Fibroblast of villous mesenchyme (primary cell): ENCODE measurements at places on chromosomes 2 and 18.

GRCh38 chr18:44051026-44051425 lies 629.7 kb upstream of the SETBP1 start:
- no peak for DNase-seq

- no peak for DNase-seq
Observed at GRCh38 chr2:70385204-70385603, 83.3 kb upstream of the FAM136A start.

- DNase-seq = no peak
Observed at GRCh38 chr2:9303528-9304225, 97.1 kb downstream of the ASAP2 start.

GRCh38 chr18:45656194-45656770 lies 41.0 kb downstream of the SLC14A2 start:
- DNase-seq = no peak

DNA sequence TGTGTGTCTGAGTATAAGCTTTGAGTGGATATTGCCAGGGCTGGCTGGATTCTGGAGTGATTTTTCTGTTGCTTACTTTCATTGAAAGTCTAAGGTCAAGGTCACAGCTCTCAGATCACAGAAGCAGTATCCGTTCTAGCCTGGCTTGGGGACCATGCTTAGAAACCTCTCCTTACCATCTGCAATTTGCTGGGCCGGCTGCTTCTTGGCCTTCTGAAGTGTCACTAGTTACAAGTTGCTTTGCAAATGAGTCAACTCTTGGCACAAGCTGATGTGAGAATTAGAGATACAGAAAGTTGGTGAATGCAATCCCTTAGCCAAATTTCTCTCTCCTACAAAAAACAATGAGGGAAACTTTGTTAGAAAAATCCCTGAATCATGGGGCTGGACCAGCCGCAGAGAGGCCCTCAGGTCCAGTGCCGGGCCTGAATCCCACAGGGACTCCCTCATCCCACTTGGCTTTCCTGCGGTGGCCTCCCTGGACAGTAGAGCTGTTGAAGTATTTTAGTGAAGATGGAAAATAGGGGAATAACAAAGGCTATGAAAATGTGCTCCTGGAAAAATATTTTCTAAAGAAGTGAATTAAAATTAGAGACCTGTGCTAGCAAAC lies 92.7 kb upstream of the CNGA3 start:
- DNase-seq = no peak

- DNase-seq = no peak
Observed at GRCh38 chr2:207055257-207055656, 110.5 kb downstream of the KLF7 start.

- DNase-seq = no peak
Observed at GRCh38 chr18:12023375-12023774, 42.1 kb downstream of the IMPA2 start.

DNA sequence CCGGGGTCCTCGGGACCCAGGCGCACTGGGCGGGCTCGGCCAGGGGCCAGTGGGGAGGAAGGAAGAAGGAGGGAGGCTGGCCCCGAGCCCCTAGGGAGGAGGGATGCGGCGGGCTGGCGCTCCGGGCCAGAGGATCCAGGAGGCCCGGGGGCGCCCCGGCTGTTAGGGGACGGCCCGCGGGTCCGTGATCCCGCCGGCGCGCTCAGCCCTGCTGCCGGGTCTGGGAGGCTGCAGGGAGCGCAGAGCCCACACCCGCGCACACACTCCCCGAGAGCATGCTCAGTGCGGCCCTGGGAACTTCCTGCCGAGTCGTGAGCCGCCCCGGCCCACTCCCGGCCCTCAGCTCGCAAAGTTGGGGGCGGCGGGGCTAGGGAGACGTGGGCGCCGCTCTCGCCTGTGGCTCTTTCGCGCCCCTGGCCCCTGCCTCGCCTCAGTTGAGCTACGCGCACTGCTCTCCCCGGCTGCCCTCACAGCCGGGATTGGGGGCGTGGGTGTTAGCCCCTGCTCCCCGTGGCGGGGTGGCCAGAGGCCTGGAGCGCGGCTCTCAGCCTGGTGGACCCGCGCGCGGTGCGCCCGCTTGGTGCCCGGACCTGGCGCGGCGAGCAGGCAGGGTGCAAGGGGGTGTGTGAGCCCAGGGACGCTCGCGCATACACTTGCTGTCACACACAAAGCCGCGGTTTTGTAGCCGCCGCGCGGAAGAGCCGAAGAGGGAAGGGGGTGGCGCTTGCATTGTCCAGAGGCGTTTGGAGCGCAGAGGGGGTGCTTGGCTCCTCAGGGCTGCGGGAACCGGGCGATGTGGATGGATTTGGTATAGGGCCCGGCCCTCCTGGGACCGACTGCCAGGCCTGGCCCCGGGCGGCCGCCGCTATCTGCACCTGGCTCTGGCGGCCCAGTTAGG lies 132.9 kb upstream of the MGAT5 start:
- peak; percentile 75 for DNase-seq

DNA sequence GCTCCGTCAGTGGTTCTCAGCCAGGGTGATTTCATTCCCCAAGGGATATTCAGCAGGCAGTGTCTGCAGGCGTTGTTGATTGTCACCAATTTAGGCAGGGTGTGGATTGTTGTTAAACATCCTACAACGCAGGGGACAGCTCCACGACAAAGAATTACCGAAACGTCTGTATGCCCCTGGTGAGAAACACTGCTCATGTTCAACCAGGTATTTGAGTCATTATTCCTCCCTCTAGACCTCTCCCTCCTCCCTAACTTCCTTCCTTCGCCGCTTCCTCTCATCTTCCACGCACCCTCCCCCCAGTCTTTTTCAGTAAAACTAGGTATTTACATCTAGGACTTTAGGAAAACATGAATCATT lies 50.8 kb downstream of the NCK2 start:
- no peak for DNase-seq

DNA sequence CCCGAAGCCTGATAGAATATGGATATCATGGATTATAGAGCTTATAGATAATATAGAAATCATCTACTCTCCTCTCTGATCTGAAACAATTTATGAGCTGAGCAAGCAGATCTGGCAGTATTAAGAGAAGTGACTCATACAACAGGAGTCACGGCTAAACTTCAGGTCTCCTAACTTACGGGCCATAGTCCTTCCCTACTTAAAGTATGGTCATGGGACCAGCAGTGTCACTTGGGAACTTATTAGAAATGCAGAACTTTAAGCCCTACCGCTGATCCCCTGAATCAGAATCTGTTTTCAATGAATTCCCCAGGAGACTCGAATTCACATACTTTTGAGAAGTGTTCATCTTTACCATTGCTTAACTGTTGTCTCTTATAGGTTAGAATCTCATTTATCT lies 195.7 kb upstream of the FANCL start:
- no peak for DNase-seq

GRCh38 chr2:104233591-104233990 lies 620.3 kb upstream of the POU3F3 start:
- no peak for DNase-seq

- DNase-seq = no peak
Observed at GRCh38 chr2:24743924-24744323, 49.3 kb downstream of the PTRHD1 start.

DNA sequence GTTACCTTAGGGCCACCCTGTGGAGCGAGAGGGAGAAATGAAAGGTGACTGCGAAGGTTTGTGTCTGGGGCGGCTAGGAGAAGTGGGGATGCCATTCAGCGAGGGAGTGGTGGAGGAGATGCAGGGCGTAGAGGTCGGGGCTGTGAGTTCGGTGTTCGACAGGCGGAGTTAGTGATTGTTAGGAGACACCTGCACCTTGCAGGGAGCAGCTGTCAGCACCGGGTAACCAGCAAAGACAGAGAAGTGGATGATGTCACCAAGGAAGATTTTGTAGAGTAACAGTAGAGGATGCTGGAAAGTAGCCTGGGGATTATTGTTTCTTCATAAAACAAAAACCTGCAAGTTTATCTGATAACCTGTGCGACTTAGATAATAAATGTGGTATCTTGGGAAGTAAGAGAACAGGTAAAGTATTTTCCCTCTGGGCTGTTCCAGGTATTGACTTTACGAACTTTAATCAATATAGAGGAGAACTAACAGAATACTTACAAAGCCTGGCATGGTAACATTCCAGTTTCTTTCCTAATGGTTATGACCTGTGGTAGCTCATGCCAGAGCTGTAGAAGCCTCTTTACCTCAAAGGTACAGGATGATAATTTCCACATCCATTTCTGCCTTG lies 63.8 kb downstream of the SPTBN1 start:
- DNase-seq = no peak

DNA sequence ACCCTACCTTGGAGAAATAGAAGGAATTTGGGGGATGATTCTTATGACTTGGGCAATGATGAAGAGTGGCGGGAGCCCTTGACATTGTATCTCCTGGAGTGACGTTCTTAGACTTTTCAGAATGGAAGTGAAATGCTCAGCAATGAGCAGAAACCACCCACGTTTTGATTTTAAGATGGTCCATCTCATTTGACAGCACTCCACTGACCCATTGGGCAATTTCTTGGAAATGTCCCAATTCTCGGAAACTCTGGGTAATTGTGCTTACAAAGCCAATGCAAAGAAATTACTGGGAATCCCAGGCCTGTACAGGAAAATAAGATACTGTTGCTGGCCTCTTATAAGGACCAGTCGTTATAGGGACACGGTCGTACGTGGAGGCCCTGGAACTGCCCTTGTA lies 170.0 kb upstream of the COPS8 start:
- DNase-seq = no peak

- DNase-seq = peak; percentile 76
Observed at GRCh38 chr2:227106845-227107759, 56.9 kb downstream of the COL4A4 start.

GRCh38 chr18:48254077-48254602 lies 155.0 kb downstream of the ZBTB7C start:
- no peak for DNase-seq
